ENCODE measurements at places on chromosomes 16 and 17.

DNA sequence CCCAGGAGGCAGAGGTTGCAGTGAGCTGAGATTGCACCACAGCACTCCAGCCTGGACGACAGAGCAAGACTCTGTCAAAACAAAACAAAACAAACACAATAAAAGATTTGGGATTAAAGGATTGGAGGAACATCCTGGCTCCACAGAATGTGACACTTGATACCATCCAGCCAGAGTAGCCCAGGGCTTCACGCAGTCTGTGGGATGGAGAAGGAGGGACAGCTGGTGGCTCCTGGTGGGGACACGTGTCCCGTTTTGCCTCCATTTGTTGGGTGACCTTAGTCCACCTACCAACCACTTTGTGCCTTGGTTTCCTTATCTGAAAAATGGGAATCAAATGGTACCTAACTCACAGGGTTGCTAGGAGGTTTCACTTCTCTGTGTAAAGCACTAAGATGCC is 12.4 kb upstream of the CYB561 start:
- no peak for DNase-seq

- DNase-seq, result no peak
Measured at GRCh38 chr16:67796099-67796718, 10.2 kb downstream of the RANBP10 start.

DNA sequence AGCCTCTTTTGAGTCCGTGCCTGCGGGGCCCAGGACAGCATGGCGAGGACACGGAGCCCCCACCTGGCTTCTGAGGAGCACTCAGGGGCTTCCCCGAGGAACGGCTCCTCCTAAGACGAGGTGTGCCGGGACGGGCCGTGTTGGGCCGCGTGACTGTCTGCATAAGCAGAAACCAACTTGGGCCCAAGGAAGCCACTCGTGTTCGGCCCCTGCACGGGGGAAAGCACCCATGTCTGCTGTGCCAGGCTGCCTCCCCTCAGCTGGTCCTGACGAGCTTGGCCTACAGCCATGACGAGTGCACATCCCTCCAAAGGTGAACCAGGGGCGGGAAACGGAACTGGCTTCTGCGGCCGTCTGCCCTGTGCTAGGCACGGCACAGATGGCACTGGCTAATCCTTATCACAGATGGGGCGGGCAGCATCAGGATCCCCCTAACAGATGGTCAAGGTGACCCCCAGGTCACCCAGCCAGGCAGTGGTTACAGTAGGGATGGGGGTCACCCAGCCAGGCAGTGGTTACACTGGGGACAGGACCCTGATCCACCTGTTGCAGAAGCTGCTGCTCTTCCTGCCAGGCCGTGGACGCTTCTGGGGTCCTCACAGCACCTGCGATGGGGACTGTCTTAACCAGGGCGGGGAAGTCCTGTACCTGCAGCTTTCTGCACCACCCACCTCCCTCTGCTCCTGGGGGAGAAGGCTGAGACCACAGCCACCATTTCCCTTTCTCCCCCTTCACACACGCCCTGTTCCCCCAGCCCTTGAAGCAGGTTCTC is 25.6 kb downstream of the MRM3 start:
- DNase-seq, result no peak

DNA sequence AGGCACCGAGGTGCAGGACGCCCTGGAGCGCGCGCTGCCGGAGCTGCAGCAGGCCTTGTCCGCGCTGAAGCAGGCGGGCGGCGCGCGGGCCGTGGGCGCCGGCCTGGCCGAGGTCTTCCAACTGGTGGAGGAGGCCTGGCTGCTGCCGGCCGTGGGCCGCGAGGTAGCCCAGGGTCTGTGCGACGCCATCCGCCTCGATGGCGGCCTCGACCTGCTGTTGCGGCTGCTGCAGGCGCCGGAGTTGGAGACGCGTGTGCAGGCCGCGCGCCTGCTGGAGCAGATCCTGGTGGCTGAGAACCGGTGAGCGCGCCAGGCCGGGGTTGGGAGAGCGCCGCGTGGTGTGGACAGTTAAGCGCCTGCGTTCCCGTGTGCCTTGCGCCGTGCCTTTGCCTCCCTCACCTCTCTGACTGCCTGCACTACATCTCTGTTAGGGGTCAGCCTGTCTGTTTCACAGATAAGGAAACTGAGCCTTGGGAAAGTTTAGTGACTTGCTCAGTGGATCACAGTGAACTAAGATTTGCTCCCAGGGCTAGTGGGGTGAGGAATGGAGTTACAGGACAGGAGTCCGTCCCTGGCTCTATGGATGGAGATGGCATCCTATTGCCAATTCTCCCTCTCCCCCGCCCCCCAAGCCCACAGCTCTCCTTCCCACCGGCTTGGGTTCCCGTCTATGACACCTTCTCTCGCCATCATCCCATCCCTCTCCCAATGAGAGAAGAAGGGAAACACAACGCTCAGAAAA is 880 bp downstream of the SARM1 start:
- no peak for DNase-seq

- DNase-seq, result no peak
Measured at GRCh38 chr16:78571898-78572358, 472.5 kb downstream of the WWOX start.

GRCh38 chr17:58402047-58402446 is 15.3 kb downstream of the RNF43 start:
- no peak for DNase-seq

DNA sequence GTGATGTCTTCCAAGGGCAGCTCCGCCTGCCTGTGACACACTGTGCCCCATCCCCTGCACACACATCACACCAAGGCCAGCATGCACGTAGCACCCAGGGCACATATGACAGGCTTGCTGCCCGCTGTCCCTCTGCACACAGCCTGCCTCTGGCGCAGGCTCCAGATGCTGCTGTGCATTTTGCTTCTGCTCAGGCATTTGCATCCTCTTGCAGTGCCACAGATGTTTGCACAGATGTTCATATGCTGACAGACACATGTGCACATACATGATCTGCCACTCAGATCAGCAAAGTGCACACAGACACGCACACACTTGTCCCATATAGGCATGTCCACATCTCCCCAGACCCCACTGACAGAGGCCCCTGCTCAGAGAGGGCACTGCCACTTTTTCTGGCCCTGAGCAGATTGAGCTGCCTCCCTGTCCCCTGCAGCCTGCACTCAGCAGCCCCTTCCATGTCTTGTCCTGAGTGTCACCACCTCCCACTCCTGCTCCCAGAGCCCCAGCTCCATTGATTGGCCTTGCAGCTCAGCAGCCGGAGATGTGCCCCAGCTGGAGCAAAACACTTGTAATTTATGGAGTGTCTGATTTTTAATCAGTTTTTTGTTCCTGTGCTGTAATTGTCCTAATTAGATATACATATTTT is 115.1 kb upstream of the RPL38 start:
- DNase-seq, result no peak

DNA sequence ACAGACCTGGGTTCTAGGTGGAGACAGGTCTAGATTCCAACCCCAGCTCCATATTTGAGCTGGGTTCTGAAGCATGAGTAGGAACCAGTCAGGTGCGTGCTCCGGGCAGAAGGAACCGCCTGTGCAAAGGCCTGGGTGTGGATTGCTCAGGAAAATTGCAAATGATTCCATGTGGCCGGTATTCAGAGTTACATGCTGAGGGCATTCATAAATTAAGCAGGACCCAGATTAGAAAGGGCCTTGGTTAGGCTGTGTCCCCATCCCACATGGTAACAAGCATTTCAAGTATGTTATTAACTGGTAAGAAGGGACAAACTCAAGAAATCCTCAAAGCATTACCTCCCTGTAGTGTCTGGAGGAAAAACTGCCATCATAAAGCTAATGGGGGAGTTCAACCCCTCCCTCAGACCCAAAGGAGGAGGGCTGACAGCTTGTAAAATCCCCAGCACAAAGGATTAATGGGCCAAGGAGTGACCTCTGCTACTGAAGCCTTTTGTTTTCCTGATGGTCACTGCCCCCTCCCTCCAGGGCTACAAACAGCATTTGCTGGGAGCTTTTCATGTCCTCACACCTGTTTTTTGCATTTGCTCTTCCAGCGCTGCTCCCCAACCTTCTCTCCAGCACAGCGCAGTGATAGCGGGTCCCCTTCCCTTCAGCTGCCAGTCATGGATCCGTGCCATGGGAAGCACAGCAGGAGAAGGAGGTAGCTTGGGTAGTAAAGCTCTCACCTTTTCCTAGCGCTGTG is 218.0 kb downstream of the C16orf95 start:
- DNase-seq, result no peak

DNA sequence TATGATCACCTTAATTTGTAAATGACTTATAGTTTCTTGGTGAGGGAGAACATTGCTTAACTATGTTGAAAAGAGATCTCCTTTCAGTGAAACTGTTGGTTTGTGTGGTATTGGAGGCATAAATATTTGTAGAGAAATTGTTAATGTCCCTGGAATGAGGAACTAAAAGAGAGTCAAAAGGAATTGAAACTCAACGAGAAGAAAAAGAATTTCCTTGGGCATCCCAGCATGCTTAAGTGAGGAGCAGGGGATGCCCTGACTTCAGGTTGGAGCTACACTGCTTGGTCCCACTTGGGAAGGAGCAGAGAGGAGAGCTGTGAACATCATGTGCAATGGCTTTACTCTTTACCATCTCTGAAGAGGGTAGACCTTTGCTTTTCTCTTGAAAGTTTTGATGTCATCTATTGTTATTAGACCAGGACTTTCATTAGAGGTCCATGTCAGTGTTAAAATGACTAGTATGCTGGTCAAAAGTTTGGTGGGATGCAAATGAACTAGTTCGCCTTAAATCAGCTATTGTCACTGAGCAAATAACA is 21.7 kb downstream of the KRT23 start:
- DNase-seq, result no peak
